ENCODE measurements at places on chromosomes 3 and 15. TPM values are rescaled to one million over a fixed set of nuclear protein-coding genes. Genes with fewer than 3 reads are reported as not detected.

GRCh38 chr3:173066044-173067004 lies 74.7 kb downstream of the SPATA16 start:
- H3K27ac ChIP-seq: no peak overlapping the region
- H3K4me1 ChIP-seq: no peaks in the 10 kb centered on the region
- H3K36me3 ChIP-seq: no peaks in the 10 kb centered on the region
- no peaks in the 10 kb centered on the region for H3K27me3 ChIP-seq
- H3K4me3 ChIP-seq: no peak overlapping the region
- DNase-seq: no peak

GRCh38 chr15:89769366-89769765 lies 6.8 kb upstream of the MESP2 start:
- H3K27me3 ChIP-seq: no peaks in the 10 kb centered on the region
- no peak overlapping the region for H3K4me3 ChIP-seq
- no peaks in the 10 kb centered on the region for H3K36me3 ChIP-seq
- no peaks in the 10 kb centered on the region for H3K4me1 ChIP-seq
- DNase-seq: no peak

GRCh38 chr15:57026016-57026592 lies 107.7 kb downstream of the TCF12 start:
- H3K27me3 ChIP-seq: no peaks in the 10 kb centered on the region
- no peaks in the 10 kb centered on the region for H3K36me3 ChIP-seq
- H3K27ac ChIP-seq: no peak overlapping the region
- no peak for DNase-seq
- H3K4me1 ChIP-seq: peaks cover 21% of the 10 kb centered on the region

DNA sequence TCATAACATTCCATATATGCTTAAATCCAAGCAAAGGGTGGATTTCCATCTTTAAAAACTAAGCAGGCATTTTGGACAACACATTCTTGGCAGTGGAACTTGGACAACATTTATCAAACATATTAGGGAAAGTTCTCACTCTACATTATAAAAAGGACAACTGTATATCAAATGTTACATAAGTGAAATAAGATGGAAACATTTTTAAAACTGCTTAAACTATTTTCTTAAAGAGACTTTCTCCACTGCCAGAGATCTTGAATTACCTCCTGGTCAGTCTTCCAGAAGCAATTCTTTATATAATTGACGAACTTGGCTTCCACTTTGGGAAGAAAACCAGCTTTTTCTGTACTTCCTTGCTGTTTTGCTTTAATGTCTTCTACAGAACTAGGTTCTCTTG lies 109.3 kb downstream of the NEO1 start:
- no peak for DNase-seq
- H3K27me3 ChIP-seq: no peaks in the 10 kb centered on the region
- H3K4me1 ChIP-seq: peaks cover 16% of the 10 kb centered on the region
- no peak overlapping the region for H3K27ac ChIP-seq
- H3K4me3 ChIP-seq: no peak overlapping the region
- no peaks in the 10 kb centered on the region for H3K36me3 ChIP-seq

ROPN1 gene
- not detected for total RNA-seq

Measured in esophagus muscularis mucosa (tissue), 4 donors.